Psoas muscle (tissue), 8 donors: ENCODE measurements at places on chromosomes 3 and 15. TPM values are rescaled to one million over a fixed set of nuclear protein-coding genes. Genes with fewer than 3 reads are reported as not detected.
A peak's percentile ranks its signal among the peaks of the same experiment; 100 is the strongest.

DNA sequence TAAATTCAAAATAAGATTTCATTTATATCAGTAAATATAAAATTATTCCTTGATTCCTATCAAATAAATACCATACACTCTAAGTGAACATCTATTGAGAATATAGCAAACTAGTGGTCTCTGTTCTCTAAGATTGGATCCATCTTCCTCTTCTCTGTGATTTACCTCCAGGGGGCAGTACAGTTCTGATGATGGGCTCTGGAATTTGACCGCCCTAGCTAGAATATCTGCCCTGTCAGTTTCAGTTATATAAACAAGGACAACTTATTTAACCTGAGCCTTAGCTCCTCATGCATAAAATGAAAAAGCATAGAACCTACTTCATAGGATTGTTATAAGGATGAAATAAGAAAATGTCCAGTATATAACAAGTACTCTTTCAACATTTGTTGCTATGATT is 171.1 kb upstream of the CCDC54 start:
- no peak overlapping the region for H3K4me3 ChIP-seq
- no peak for DNase-seq
- peak overlapping the region; percentile 80 for H3K27ac ChIP-seq
- peaks cover 31% of the 10 kb centered on the region for H3K4me1 ChIP-seq
- H3K36me3 ChIP-seq: no peaks in the 10 kb centered on the region

- no peaks in the 10 kb centered on the region for H3K4me1 ChIP-seq
- H3K27me3 ChIP-seq: no peaks in the 10 kb centered on the region
- DNase-seq: no peak
- H3K27ac ChIP-seq: no peak overlapping the region
Observed at GRCh38 chr15:55277715-55278114, 11.9 kb downstream of the RAB27A start.

The SLC2A2 gene
- not detected for total RNA-seq

The STRIT1 gene
- total RNA-seq: 1,417 TPM

DNA sequence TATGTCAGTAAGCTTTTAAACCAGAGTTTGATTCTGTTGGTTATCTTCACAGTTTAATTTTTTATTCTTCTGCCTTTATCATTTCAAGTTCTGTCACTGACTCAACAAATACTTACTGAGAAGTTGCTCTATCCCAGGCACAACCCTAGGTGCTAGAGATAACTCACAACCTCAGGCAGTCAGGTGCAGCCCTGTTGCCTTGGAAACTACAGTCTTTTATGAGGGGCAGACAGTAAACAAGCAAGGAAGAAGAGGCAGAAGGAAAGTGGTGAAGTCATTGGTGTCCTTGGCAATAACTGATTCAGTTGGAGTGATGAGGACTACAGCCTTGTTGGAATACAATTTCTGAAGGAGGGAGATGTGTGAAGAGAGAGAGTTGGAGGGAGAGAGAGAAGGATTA is 142.1 kb upstream of the LRTM1 start:
- H3K4me1 ChIP-seq: no peaks in the 10 kb centered on the region
- H3K27me3 ChIP-seq: no peaks in the 10 kb centered on the region
- no peak overlapping the region for H3K4me3 ChIP-seq

GRCh38 chr3:149519912-149520311 is 45.4 kb downstream of the TM4SF4 start:
- no peak for DNase-seq
- H3K27me3 ChIP-seq: no peaks in the 10 kb centered on the region
- no peaks in the 10 kb centered on the region for H3K36me3 ChIP-seq
- H3K4me1 ChIP-seq: no peaks in the 10 kb centered on the region
- no peak overlapping the region for H3K4me3 ChIP-seq

DNA sequence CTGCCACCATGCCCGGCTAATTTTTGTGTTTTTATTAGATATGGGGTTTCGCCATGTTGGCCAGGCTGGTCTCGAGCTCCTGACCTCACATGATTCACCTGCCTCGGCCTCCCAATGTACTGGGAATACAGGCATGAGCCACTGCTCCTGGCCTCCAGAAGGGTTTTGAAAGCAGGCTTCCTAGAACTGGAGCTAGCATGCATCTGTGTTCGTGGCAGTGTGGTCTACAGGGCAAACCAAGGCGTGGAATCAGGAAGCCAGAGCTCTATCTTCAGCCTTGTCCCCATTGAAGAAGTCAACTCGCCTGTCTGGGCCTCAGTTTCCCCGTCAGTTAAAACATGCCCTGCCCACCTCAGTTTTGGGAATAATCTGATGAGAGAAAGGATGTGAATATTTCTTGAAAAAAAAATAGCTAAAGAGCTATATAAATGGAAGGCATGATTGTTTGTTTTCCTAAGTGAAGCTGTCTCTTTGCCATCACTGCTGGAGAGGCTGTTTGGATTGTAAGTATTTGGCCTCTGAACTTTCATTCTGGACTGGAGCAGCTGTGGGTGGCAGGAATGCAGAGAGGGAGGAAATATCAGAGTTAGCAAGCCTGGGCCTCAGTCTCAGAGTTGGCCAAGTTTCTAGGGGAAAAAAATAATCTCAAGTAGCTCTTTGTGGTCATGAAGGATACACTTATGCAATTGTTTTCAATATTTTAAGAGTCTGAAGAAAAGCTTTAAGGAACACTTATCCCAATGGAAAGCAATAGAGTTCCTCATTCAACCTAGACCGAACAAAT is 36.5 kb upstream of the UACA start:
- no peaks in the 10 kb centered on the region for H3K4me1 ChIP-seq
- no peaks in the 10 kb centered on the region for H3K36me3 ChIP-seq
- no peak overlapping the region for H3K27ac ChIP-seq
- no peak for DNase-seq

DNA sequence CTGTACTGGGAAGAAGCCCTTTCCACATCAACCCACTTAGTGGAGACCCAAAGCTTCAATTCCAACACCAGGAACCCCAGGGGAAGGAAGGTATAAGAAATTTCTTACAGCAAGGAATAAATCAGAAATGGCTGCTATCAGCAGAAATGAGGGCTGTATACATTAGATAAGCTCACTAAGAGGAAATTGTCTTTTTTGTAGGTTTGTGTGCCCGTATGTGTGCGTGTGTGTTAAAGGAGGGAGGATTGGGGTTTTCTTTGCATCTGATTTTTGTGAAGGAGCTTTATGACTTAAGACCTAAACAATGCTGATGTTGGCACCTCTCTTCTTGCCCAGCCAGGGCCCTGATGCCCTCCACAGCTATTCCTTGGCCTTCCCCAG is 18.6 kb downstream of the ARRDC4 start:
- no peak overlapping the region for H3K4me3 ChIP-seq
- peaks cover 2% of the 10 kb centered on the region for H3K36me3 ChIP-seq
- no peak for DNase-seq
- H3K27me3 ChIP-seq: no peaks in the 10 kb centered on the region
- H3K27ac ChIP-seq: no peak overlapping the region

The C3orf80 gene
- total RNA-seq: 0.26 TPM

GRCh38 chr3:52796411-52796810 is 1.8 kb downstream of the ITIH3 start:
- H3K4me3 ChIP-seq: no peak overlapping the region
- H3K27ac ChIP-seq: no peak overlapping the region
- H3K27me3 ChIP-seq: no peaks in the 10 kb centered on the region
- no peak for DNase-seq
- no peaks in the 10 kb centered on the region for H3K4me1 ChIP-seq
- no peaks in the 10 kb centered on the region for H3K36me3 ChIP-seq

GRCh38 chr3:176595307-176595706 is 602.0 kb downstream of the TBL1XR1 start:
- DNase-seq: no peak
- no peak overlapping the region for H3K4me3 ChIP-seq
- H3K36me3 ChIP-seq: no peaks in the 10 kb centered on the region
- H3K27me3 ChIP-seq: no peaks in the 10 kb centered on the region

DNA sequence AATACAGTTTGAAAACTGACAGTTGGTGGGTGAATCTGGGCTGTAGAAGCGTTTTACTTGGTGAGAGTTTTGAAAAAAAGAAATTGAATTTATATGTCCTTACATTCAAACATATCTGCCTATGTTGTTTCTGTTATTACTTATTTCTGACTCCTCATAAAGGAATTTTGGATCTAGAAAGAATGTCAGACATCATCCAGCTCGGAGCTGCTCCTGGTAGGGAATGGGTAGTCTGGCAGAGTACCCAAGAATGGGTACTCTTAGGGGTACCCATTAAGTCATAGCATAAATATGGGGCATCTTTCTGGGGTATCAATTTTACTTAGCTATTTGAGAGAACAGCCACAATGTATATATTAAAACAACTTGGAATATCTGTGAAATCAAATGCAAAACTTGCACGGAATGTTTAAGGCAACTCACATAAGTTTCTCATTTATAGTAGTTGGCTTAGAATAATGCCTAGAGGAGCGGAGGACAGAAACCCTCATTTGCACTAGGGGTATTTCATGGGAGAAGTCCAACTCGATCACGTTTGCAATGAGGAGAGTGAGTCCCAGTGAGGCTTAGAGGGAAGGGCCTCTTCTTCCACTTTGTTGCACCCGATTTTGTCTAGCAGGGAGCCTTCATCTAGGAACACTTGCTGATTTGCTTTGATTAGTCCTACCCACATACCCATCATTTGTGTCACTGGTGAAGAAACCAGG is 2.4 kb upstream of the LARP6 start:
- no peaks in the 10 kb centered on the region for H3K27me3 ChIP-seq
- H3K36me3 ChIP-seq: no peaks in the 10 kb centered on the region
- H3K4me3 ChIP-seq: no peak overlapping the region
- peak overlapping the region; percentile 25 for H3K27ac ChIP-seq
- no peaks in the 10 kb centered on the region for H3K4me1 ChIP-seq

DNA sequence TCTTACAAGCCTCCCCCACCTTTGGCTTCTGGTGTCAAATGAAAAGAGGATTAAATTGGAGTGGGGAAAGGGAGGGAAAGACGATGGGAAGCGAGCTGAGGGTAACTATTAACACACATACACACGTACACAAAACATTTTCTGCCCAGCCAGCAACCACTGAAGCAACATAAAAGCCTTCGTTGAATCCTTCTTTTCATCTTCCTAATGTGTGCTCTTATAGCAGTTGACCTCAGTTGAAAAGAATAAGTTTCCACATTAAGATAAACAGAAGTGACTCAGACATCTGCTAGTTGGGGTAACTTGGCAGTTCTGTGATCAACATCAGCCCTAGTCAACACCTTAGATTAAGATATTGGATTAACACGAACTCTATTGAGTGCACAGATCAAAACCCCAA is 558.5 kb downstream of the MECOM start:
- no peaks in the 10 kb centered on the region for H3K27me3 ChIP-seq
- no peaks in the 10 kb centered on the region for H3K36me3 ChIP-seq
- H3K27ac ChIP-seq: no peak overlapping the region

The CMTM8 gene
- 4.2 TPM for total RNA-seq

- no peaks in the 10 kb centered on the region for H3K27me3 ChIP-seq
- no peak overlapping the region for H3K27ac ChIP-seq
- peaks cover 5% of the 10 kb centered on the region for H3K4me1 ChIP-seq
- H3K4me3 ChIP-seq: no peak overlapping the region
Observed at GRCh38 chr3:185658504-185658912, 72.4 kb downstream of the SENP2 start.

The TXNRD3 gene
- 5.0 TPM for total RNA-seq

DNA sequence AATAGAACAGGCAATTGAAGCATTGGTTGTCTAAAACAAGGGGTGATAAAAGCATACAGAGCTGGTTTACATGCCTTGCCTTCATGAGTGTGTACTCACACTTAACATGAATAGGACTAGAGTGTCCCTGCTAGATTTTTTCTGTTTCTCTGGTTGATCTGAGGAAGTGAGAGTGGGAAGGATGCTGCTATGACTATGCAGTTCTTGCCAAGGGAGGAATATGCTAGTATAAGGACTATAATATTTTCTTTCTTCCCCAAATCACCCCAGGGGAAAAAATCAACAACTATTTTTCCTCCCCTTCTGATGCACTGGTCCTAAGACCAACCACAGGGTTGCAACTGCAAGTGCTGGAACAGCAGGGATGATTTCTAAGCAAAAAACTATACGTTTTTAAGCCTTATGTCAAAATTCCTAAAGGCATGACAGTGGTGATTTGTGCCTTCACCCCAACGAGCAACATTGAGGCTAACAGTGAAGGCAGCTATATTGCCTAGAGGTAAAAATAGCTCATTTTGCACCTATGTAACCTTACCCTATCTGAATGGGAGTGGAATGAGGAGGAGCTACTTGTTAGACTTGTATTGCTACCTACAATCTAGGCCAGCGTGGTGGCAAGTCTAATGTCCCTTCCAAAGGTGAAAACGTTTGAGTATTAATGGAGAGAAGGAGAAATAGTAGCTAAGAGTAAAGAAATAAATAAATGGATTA is 33.5 kb upstream of the USP8 start:
- H3K27me3 ChIP-seq: no peaks in the 10 kb centered on the region
- DNase-seq: no peak
- H3K36me3 ChIP-seq: no peaks in the 10 kb centered on the region
- H3K4me3 ChIP-seq: no peak overlapping the region
- no peak overlapping the region for H3K27ac ChIP-seq

The APBA2 gene
- total RNA-seq: not detected

The DLL4 gene
- 13.1 TPM for total RNA-seq

DNA sequence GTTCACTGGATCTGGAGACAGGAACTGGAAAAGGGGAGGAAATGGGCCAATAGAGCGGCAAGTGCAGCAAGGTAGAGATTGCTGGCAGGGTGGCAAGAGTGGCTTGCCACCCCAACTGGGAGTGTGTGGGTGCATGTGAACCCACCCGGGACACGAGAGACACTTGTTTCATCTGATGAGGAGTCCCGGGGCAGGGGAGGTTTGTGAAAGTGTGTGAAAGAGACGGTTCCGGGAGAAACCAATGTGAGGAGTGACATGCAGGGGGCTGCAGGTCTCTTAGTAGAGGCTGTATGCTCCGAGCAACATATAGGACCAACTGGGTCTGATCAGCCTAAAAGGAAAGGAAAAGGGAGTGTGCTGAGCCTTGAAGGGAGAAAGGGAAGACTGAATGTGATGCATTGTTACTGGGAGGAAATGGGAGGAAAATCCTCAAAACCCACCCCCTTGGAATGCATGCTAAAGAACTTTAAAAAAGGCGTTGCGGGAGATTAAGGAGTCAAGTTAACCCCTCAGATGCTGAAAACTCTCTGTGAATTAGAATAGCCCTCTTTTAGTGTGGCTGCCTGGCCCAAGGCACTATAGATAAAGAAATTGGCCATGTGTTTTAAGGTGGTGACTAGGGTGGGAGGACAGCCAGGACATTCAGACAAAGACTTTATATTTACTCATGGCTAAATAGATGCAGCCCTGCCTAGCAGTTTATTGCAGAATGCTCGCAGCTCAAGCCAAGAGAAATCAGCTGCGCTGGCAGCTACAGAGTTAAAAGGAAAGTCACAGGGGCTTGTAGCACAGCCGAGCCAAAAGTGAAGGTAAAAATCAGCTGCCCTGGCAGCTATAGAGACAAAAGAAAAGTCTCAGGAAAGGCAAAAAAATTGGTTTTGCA is 9.1 kb upstream of the SLC9C1 start:
- H3K4me1 ChIP-seq: peaks cover 4% of the 10 kb centered on the region
- DNase-seq: no peak
- no peaks in the 10 kb centered on the region for H3K36me3 ChIP-seq
- no peaks in the 10 kb centered on the region for H3K27me3 ChIP-seq
- H3K27ac ChIP-seq: no peak overlapping the region
- H3K4me3 ChIP-seq: peak overlapping the region; percentile 63

DNA sequence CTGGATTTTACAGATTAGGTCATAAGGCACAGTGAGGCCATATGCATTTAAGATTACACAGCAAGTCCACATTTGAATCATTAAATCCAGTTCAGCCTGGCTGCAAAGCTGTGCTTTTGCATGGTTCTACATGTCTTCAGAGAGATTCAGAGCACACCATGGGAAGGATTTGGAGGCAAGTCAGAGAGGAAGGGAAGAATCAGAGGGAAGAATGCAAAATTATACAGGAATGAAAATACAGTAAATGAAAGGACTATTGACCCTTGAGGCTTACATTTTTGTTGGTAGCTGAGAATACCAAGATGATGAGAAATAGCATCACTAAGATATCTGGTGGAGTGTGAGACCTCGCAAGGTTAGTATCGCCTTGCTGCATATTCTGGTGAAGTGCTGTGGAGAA is 13.9 kb downstream of the FILIP1L start:
- peaks cover 72% of the 10 kb centered on the region for H3K4me1 ChIP-seq
- no peaks in the 10 kb centered on the region for H3K27me3 ChIP-seq
- peak overlapping the region; percentile 84 for H3K27ac ChIP-seq
- H3K4me3 ChIP-seq: peak overlapping the region; percentile 46

The LRTM1 gene
- total RNA-seq: 3.1 TPM
